ENCODE measurements at places on chromosomes 6 and 20. TPM values are rescaled to one million over a fixed set of nuclear protein-coding genes. Genes with fewer than 3 reads are reported as not detected.

GRCh38 chr20:40763646-40764295 is 74.7 kb upstream of the MAFB start:
- no peak overlapping the region for H3K27ac ChIP-seq
- no peaks in the 10 kb centered on the region for H3K4me1 ChIP-seq
- peak; percentile 38 for DNase-seq

- H3K4me1 ChIP-seq = no peaks in the 10 kb centered on the region
- H3K36me3 ChIP-seq = no peaks in the 10 kb centered on the region
- no peak for DNase-seq
These were observed 158.0 kb upstream of the TCF21 start for GRCh38 chr6:133730881-133731280.

GRCh38 chr6:155968921-155969320 is 513.3 kb upstream of the NOX3 start:
- H3K4me3 ChIP-seq = no peak overlapping the region
- H3K27me3 ChIP-seq = no peaks in the 10 kb centered on the region
- DNase-seq = no peak
- H3K27ac ChIP-seq = no peak overlapping the region
- no peaks in the 10 kb centered on the region for H3K4me1 ChIP-seq
- no peaks in the 10 kb centered on the region for H3K36me3 ChIP-seq

DNA sequence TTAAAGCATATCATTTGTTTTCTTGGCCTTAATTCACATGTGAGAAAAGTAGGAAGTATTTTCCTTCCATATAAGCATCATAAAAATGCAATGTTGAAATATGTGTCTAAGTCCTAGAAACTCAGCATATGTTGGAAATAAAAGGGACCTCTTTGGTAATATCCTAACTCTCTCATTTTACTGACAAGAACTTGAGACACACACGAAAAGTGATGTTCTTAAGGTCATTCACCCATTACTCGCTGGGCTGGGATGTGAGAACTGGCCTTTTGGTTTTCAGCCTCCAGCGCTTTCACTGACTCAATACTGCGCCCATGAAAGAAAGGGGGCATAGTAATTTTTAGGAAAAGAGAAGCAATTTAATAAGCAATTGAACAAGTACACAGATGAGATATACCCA is 153.5 kb upstream of the SCGN start:
- no peaks in the 10 kb centered on the region for H3K27me3 ChIP-seq
- H3K4me3 ChIP-seq = no peak overlapping the region
- H3K27ac ChIP-seq = no peak overlapping the region
- no peaks in the 10 kb centered on the region for H3K36me3 ChIP-seq
- no peaks in the 10 kb centered on the region for H3K4me1 ChIP-seq
- no peak for DNase-seq

DNA sequence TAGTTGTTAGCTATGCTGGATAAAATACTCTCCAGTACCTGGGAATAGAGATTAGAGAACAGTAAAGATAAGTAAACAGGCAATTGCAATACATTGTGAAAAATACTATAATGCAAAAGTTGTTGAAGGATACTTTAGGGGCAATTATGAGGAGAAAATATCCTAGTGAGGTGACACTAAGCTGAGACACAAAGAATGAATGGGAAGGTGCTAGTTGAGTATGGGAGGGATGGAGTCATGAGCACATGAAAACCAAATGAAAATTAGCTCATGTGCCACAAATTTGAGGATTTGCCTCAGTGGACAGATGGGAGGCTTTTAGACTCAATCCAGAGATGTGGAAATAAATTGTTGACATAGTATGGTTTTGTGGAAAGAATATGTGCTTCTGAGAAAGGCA is 370.5 kb upstream of the MMS22L start:
- no peaks in the 10 kb centered on the region for H3K36me3 ChIP-seq
- no peak overlapping the region for H3K27ac ChIP-seq
- DNase-seq = no peak
- H3K27me3 ChIP-seq = no peaks in the 10 kb centered on the region
- H3K4me3 ChIP-seq = no peak overlapping the region

DNA sequence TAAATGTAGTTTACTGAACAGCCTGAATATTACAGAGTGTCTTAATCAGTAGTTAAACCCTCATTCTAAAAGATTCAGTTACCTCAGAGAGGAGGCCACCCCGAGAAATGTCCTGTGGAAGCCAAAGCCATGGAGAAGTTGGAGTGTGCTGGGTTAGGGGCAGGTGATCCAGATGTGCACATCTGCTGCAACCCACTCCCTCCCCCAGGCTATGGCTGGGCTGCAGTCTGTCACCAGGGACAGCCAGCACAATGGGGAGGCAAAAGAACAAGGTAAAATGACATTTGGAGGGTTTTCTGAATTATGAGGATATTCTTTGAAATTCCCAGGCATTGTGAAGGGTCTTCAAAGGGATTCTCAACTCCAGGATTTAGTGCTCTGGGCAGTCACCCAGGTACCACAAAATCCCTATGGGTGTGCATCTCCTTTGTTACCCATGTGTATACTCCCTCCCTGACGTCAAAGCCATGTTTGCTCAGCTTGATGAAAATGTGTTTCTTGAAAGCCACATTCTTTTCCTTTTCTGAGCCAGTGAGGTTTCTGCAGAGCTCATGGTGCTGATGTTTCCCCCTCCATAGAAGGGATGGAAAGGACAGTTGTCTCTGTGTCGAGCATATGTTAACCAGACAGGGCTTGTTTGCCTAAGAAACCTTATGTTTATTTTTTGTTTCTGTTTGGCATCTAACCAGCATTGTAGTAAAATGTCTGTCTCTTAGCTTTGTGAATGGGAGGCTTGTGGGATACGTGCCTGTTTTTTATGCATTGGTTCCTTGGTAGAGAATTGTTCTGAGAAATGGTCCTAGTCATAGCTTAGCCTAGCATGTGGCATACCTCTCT is 212.3 kb upstream of the TBX18 start:
- H3K4me1 ChIP-seq = peaks cover 32% of the 10 kb centered on the region
- H3K27ac ChIP-seq = no peak overlapping the region
- no peaks in the 10 kb centered on the region for H3K36me3 ChIP-seq
- DNase-seq = peak; percentile 71
- no peaks in the 10 kb centered on the region for H3K27me3 ChIP-seq

SLC32A1 gene
- total RNA-seq = not detected
